ENCODE measurements at places on chromosomes 16 and 17. TPM values are rescaled to one million over a fixed set of nuclear protein-coding genes. Genes with fewer than 3 reads are reported as not detected.

- DNase-seq = no peak
Observed at GRCh38 chr16:89910717-89911354, 7.8 kb upstream of the MC1R start.

DNA sequence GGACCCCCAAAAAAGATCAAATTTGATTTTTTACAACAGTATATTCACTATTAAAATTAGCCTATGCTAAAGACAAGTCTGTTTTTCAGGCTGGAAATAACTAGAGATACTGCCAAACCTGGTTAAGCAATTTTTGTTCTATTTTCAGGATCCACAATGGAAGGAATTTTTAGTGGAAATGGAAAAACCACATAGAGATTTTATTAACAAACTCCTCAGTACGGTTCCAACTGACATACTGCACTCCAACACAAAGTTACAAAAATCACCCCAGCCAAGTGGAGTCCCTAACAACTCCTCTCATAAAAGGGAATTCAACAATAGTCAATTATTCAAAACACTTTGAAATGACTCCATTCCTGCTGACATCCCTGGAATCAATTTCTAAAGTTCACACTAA, 101.6 kb upstream of the TOB1 start:
- DNase-seq = no peak

- DNase-seq = no peak
Observed at GRCh38 chr16:85370543-85370880, 242.6 kb upstream of the GSE1 start.

Gene CD300C
- total RNA-seq = not detected

Measured in OCI-LY7 (cell line).